Activated CD8-positive, alpha-beta memory T cell treated with anti-CD3 and anti-CD28 coated beads for 1 hour (primary cell): ENCODE measurements at places on chromosomes 6 and 20.

GRCh38 chr6:2658788-2659187 lies 91.9 kb downstream of the MYLK4 start:
- no peak for DNase-seq

GRCh38 chr6:119799596-119800509 lies 450.3 kb upstream of the MAN1A1 start:
- DNase-seq: no peak

DNA sequence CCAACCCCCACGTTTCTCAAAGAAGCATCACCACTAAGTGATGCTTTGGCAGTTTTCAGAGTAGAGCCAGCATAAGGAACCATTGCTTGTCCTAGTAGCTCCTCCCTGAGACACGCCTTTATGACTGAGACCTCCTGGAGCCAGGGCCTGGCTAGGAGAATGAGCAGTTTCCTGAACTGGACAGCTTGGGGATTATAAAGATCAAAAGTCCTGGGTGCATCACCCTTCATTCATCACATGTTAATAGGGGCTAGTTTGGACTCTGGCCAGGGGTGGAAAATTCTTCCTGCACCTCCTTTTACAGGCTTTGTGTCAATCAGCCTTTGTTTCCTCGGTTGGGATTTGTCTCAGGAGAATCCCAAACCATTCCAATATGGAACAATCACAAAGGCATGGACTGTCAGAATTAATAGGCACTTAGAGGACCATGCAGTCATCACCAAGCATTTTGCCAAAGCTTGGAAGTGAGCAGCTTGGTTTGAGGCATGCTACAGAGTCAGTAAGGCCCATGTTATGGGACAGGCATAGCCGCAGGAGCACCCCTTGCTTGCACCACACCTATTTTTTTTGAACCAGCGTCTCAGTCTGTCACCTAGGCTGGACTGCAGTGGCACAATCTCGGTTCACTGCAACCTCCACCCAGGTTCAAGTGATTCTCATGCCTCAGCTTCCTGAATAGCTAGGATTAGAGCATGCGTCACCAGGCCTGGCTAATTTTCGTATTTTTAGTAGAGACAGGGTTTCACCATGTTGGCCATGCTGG lies 64.9 kb upstream of the TGM3 start:
- DNase-seq: no peak

GRCh38 chr20:48015141-48015910 lies 230.0 kb upstream of the SULF2 start:
- DNase-seq: no peak

- no peak for DNase-seq
Measured at GRCh38 chr20:35215066-35215956, 11.2 kb upstream of the MMP24 start.

DNA sequence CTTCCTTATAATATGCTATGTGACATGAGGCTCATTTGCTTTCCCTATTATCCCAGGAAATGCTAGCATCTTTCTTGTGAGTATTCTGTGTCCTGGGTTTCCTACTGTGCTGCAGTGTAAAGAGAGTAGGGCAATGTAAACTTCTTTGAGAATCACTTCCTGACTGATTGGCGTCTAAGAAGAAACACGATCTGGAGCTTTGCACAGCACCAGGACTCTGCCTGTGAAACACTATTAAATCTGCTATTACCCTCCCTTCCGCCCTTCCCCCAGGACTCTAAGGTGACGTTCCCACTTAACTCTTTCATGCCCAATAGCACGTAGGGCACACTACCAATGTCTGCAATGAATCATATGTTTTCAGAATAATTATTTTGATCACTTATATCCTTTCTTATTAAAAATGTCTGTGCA lies 607.3 kb upstream of the CITED2 start:
- DNase-seq: no peak

GRCh38 chr6:68233623-68234022 lies 401.5 kb upstream of the ADGRB3 start:
- no peak for DNase-seq

DNA sequence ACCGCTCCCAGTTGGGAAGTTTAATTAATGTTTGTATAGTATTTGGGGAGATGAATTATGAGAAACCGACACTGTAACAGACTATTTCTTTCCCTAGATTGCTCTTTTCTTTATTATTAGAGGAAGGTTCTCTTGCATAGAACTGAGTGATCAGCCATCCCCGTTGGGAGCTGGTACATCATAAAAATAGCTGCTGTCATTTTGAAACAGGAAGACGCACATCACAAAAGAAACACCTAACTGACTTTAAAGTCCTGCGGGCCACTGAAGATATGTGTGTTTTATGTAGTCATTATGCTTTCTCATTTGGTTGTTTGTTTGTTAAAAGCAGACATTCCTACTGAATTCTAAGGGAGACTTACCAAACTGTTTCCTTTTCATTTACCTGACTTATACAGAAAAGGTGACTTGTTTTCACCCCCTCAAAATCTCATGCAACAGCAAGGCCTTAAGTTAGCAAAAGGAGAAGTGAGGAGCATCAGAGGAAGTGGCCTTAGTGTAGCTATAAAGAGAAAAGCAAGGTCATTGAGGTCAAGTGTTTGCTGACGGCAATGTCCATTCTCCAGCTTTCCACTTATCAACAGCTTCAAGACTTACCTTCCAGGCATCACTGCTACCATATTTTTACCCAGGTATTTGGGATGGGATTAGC lies 91.0 kb downstream of the PKHD1 start:
- DNase-seq: no peak

GRCh38 chr20:13809855-13810254 lies 25.0 kb downstream of the NDUFAF5 start:
- no peak for DNase-seq

GRCh38 chr6:44489910-44490604 lies 102.6 kb downstream of the CDC5L start:
- DNase-seq: no peak

GRCh38 chr6:151652325-151652724 lies 155.2 kb upstream of the ESR1 start:
- DNase-seq: no peak

DNA sequence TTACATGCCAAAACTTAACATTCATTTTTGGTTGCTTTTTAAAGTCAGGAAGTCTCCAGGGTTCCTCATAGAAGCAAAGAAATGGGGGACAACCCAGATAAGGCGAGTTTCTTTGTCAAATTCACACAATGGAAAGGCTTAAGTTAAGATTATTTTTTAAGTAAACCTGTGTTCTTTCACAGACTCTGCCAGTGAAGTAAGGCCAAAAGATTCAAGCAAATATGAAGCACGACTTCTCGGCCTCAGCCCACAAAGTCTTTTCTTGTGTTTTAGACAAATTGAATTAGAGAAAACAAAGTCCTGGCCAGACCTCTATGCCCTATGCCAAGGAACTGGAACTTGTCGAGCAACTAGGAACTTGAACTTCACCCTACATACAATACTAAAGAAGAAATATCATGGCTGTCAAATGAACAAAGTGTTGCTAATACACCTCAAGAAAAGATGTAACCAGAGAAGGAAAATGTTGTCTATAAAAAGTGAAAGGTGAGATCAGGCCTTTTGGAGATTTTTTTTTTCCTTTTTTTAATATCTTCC lies 540.0 kb upstream of the JARID2 start:
- DNase-seq: no peak

DNA sequence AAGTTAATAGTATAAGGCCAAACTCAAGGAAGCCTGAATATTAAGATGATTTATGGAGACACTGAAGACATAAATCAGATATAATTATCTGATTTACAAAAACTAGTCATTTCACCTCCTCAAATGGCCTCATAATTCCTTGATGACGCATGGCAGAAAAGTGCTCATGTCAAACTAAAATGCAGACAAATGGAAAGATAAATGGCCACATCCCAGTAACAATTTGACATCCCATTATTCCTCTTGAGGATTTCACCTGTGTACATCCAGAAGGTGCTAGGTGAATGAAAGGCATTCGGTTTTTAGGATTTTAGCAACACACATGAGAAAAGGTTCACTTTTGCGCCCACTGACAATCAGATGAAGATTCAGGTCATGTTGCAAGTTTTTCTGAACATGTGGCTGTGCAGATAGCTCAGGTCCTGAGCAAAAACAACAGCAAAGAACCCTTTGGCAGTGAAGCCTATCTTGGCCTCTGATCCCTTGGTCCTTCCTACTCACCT lies 24.2 kb downstream of the SGK1 start:
- DNase-seq: no peak

GRCh38 chr6:69863766-69864165 lies 2.6 kb upstream of the COL19A1 start:
- no peak for DNase-seq

- DNase-seq: peak; percentile 96
Measured at GRCh38 chr6:43516697-43517504, at the start of the genes POLR1C and YIPF3. TSS of gene POLR1C (plus strand) at chr6:43517089. CDS start at chr6:43517110, 21 bp downstream. TSS of gene YIPF3 (minus strand) at chr6:43516926. CDS start at chr6:43516807, 119 bp downstream.

- DNase-seq: no peak
Measured at GRCh38 chr6:109498936-109499335, 15.9 kb upstream of the ZBTB24 start.

DNA sequence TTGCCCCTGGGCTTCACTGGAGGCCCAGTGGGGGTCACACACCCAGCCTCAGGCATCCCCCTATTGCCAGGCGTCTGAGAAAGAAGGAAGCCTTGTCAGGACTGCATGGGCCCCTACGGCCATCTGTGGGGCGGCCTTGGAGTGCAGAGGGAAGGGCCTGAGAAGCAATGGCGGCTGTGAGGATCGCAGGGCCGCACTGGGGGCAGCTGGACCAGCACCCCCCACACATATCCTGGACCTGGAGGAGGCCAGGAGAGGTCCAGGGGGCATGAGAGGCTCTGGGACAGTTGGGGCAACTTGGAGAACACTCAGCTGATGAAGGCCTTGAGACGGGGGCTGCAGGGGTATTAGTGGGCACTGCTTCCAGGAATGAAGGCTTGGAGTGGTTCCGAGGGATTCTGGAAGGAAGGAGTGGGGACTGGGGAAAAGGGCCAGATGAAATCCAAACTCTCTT lies 16.5 kb downstream of the MDFI start:
- DNase-seq: no peak

DNA sequence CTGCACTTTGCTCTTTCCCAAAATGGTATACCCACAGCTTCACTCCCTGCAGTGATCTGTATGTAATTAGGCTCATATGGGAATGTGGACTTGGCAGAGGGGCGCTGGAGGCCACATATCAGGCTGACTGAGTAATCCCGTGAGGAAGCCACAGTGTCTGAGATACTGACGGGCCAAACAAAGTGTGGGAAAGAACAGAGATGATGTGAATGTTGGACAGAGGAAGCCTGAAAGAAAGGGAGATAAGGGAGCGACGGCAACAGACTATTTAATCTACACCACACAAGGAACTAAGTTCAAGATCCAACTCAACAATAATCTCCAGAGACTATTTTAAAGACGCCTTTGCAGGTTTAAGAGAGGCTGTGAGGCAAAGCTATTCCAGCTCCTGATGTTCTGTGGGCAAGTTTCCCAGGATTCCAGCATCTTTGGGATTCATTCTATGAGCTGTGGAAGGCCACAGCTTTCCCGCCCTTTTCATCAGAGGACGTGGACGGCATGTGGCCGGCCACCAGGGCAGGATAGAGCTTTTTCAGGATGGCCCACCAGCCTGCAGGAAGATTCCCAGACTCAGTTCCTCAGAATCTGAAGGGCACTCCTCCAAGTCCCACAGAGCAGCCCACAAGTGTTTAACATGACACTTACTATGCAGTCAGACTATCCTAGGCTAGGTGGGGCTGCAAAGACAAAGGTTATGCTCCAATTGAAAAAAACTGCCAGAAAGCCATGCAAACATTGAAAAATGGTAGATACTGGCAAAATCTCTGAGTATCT lies 237.5 kb downstream of the ATXN1 start:
- DNase-seq: no peak

DNA sequence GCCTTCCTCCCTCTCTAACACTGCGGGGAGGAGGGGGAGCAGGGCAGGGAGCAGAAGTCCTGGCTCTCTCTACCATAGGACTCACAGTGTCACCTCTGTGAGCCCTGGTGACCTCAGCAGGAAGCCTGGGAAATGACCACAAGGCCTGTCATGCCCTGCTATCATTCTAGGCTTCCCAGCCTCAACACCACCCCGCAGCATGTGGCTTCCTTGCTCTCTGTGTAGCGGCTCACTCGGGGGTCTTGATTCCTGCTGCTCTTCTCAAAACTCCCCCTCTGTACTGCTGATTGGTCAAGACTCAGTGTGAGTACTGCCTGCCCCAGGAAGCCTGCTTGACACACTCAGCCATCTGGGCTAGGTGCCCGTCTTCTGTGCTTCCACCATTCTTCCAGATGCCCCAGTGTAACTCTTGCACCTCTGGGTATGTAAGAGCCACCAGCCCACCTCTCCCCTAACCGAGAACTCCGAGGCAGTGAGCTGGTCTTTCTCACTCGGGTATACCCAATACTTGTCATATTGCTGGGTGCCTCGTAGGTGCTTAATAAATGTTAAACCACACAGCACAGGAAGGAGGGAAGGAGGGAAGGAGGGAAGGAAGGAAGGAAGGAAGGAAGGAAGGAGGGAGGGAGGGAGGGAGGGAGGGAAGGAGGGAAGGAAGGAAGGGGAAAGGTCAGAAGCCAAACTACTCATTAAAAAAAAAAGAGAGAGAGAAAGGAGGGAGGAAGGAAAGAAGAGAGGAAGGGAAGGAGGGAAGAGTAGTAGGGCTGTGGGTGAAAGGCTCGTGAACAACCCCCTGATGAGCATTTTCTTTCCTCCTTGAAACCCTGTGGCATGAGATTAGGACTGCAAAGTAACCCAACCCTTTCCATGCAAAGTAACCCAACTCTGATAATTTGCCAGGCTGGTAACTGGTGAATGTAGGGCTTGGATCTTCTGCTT lies 5.0 kb downstream of the MDFI start:
- no peak for DNase-seq

GRCh38 chr6:93568169-93568568 lies 148.8 kb upstream of the EPHA7 start:
- no peak for DNase-seq

GRCh38 chr6:109076377-109076776 lies 18.3 kb downstream of the SESN1 start:
- DNase-seq: no peak

- DNase-seq: no peak
Measured at GRCh38 chr6:104046426-104046825, 813.3 kb downstream of the HACE1 start.

DNA sequence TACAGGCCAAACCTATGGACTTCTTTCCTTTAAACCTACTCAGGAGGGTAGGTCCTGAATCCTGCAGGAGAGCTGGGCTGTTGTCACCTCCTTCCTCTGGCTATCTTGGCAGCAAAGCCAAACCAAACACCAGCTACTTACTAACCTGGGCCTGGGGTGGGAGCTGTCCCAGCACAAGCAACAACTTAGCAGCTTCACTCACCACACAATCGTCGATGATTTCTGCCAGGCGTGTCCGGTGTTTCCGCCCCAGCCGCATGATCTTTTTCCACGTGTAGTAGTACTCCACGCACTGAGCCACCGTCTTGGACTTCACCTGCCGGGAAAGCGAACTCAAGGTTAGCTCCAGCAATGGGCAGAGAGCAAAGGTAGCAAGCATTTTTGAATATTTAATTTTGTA lies 25.4 kb upstream of the MRPS10 start:
- no peak for DNase-seq

DNA sequence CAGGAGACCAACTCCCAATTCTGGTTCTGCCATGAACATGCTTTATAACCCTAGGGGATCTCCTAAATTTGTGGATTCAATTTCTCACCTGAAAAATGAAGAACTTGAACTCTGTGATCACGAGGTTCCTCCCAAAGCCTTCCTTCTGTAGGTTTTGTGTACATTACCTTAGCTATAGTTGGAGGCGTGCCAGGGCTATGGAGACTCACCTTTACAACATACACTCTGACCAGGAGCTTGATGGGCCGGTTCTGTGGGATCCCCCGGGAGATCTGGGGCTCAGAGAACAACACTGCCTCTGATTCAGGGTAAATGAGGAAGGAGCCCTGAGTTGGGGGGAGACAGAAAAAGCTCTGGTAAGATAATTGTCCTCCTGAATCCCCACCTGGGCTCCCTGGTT lies 34.1 kb downstream of the ERGIC3 start:
- DNase-seq: no peak
